ENCODE measurements at places on chromosomes 11 and 22.

DNA sequence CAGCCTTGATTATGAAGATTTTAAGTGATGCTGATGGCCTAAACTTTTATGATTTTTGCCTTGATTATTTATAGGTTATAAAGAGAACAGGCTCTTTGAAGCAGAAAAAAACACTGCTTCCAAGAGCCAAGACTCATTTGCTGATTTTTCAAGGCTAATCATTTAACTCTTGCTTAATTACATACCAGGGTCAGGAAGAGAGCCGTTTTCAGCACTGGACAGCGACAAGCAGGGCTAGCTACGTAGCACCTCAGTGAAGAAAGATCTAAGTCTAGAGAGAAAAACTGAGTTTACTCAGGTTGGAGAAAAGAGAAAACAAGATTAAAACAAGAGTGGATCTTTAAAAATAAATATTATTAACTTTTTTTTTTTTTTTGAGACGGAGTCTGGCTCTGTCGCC is 615.4 kb upstream of the B3GAT1 start:
- no peak for DNase-seq

DNA sequence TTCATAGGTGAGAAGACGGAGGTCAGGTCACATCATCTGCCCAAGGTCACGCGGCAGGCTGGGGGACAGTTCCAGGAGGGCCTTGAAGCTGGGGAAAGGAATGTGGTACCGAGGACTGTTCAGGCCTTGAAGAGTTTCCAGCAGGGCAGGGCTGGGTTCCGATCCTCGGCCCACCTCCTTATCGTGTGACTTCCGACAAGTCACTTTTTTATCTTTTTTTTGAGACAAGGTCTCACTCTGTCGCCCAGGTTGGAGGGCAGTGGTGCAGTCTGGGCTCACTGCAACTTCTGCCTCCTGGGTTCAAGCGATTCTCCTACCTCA is 623 bp downstream of the NDUFS8 start:
- no peak for DNase-seq

DNA sequence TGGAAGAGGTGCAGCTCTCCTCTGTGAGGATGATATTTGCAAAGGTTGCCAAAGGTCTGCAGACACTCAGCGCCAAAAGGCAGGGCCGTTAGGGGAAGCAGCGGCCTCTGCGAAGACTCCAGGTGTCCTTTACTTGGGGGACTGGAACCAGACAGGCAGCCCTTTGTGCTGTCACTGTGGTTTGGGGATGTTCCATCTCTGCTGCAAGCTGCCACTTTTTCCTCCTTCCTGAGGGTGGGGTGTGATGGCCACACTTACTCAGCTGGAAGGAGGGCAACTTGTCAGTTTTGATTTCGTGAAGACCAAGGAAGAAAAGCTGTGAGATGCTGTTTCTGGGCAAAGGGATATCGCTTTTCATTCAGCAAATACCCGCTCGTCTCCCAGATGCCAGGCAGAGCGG is 96.5 kb upstream of the PRR5 start:
- DNase-seq, result no peak

GRCh38 chr22:34526681-34527080 is 539.3 kb upstream of the ISX start:
- no peak for DNase-seq

DNA sequence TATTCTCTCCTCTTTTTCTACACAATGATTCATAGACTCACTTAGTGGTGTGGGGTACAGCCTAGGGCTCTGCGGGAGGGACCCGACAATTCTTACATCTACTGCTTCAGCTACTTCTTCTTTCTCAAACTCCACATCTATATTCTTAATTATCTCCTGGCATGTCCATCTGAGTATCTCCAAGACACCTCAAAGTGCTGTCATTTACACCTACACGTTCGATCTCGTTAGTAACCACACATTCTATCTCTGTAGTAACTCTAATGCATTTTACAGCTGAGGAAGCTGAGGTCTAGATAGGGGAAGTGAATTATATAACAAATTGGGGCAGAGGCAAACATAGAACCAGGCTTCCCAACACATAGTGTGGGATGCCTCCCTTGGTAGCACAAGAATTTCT is 27.7 kb upstream of the RRM1 start:
- DNase-seq, result no peak

- no peak for DNase-seq
These were observed 1.9 kb upstream of the BCL9L start for GRCh38 chr11:118927554-118928100.

DNA sequence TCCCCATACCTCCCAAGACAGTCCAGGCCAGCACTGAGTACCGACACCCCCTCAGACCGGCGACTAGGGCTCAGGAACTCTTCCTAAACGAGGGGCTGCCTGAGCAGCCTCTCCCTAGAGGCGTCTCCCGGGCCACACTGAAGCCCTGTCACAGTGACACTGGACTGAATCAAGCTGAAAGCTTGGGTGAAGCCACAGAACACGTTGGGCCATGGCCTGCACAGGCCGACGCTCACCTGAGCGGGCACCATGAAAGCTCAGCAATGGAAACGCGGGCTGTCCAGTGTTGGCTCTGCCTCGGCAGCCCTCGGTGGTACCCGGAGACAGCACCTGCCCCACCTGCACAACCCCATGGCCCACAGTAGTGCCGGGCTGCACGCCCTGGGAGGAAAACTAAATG is 42.7 kb upstream of the MOB2 start:
- no peak for DNase-seq

DNA sequence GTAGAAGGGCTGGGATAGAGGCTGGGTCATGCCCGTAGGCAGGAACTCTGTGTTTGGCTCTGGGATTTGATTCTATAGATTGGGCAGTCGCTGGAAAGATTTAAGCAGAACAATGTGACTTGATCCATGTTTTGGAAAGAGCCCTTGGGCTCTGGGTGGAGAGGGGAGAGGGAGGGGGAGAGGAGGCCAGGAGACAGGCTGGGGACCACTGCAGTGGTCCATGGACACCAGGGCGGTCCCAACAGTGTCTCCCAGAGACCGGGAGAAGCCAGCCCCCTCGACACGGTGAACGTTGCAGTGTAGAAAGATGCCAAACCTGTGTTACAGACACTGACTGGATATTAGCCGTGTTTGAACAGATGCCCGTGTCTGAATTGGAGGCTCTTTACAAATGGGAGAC is 19.5 kb downstream of the PVALB start:
- DNase-seq, result no peak

DNA sequence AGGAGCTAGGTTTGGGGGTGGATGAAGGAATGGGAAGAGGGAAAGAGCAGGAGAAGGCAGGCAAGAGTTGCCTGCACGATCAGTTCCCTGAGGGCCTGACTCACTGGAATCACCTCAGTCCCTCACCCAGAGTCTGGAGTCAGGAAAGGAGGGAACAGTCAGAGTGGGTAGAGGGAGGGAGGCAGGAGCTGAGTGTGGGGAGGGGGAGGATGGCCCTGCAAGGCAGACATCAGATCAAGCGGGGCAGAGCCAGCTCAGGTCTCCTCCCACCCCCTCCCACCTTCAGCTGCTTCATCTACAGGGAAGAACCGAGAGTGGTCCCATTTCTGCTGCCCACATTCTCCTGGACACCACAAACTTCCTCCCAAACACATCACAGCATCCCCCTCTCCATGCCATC is 58.9 kb downstream of the PDE2A start:
- no peak for DNase-seq

DNA sequence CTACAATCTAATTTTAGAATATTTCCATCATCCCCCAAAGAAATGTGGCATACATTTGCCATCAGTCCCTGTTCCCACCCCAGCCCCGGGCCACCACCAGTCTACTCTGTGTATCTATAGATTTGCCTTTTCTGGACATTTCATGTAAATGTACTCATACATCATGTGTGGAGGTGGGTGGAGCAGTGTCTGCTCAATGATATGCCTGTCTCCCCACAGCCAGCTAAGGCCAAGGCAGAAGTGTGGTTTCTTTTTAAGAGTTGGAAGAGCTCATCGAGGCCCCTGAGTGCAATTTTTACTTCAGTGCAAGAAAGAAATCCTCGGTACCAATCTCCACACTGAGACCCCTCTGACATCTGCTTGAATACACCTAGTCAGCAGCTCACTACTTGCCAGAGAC is 80.5 kb downstream of the TP53I11 start:
- DNase-seq, result no peak

GRCh38 chr11:84865791-84866535 is 761.2 kb downstream of the DLG2 start:
- no peak for DNase-seq

- peak; percentile 63 for DNase-seq
These were observed 152.8 kb downstream of the NCAM1 start for GRCh38 chr11:113113801-113114704.

DNA sequence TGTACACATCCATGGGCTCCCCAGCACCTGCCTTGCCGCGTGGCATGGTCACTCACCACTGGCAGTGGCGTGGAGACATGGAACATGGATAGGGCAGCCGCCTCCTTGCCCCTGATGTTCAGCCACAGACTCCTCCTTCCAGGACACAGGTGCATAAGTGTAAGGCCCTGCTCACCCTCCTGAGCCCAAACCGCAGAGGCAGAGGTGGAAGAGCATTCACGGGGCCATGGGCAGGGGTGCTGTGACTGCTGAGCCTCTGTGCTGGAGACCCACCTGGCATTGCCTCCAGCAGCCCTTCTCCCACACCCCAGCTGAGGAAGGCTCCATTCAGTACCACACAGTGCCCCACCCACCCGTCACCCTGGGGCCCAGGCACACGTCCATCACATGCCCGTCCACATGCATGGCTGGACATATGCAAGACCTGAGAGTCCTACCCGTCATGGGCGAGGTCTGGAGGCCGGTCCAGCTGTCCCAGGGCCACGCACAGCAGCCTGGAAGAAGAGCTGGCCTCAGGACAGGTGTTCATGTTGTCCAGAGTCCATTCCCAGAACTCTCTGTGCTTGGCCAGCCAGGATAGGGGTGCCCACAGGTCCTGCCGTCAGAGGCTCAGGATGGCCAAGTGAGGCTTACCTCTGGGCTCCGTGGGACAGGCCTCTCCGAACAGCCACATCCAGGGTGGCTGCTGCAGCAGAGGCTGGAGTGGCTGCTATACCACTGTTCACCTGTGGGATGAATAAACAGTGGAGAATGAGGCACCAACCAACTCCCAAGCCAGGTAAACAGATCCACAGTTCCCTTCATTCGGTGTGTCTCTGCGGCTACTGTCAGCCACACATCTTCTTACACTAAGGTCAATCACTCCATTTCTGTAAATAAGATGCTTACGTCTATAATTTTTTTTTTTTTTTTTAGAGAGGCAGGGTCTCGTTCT is 1.7 kb upstream of the TUBGCP6 start:
- no peak for DNase-seq

DNA sequence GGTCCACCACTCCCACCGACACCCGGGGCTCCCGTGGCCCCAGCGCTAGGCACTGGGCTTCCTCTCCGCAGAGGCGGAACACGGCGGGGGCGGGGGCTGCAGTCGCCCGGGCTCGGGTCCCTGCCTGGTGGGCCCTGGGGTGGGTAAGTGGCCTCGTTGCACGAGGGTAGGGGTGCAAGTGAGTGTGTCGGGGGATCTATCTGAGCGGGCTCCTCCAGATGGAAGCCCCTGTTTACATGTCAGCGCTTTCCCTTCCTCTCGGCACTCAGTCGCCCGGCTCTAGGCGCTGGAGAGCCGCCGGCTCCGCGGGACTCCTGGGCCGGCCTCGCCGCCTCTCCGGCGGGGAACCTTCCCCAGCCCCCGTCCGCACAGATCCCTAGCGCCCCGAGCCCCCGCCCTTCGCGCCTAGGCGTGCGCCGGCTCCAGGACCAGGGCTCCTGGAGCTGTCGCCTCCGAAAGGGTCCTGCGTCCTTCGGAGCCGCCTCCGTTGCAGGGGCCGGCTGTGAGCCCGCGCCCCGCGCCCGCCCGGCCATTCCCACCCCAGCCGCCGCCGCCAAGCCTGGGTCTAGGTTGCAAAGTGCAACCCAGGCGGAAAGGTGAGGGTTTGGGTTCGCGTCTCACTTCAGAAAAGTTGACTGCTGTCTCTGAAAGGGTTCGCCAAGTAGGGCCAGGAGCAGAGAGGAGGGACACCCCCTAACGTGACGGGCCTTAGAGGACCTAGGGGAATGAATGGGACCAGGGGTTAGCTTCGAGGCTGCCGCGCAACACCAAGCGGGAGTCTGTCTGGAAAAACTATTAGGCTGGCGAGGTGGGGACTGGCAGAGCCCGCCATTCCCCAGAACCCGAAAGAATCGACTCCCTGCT is 978 bp downstream of the FLI1 start:
- DNase-seq, result peak; percentile 63

- no peak for DNase-seq
These were observed 43.0 kb downstream of the RTN4R start for GRCh38 chr22:20224917-20225692.

- no peak for DNase-seq
These were observed 108.8 kb upstream of the CADM1 start for GRCh38 chr11:115613004-115613403.

DNA sequence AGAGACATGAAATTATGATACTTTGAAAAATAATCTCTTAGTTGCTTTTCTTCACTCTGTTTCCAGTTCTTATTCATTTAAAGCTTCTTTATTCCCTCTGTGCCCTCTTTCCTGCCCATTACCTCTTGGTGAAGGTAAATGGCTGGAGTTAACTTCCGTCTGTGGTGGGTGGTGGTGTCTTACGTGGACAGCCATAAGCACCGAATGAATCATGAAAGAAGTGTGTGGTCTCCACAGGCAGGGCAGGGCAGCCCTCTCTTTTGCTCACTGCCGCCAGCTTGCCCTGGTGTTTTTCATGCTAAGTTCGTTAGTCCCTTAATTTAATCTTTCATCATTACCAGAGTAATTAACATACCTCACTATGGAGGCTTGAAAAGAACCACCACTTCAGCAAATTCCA is 98.7 kb upstream of the SORL1-AS1 start:
- DNase-seq, result no peak

GRCh38 chr22:46038516-46039430 is 61.8 kb upstream of the WNT7B start:
- no peak for DNase-seq

GRCh38 chr22:47045691-47046410 is 283.4 kb downstream of the TBC1D22A start:
- peak; percentile 24 for DNase-seq

- DNase-seq, result no peak
These were observed 24.9 kb upstream of the WNT11 start for GRCh38 chr11:76231121-76231738.

GRCh38 chr11:2804189-2804588 is 81.4 kb downstream of the CDKN1C start:
- DNase-seq, result peak; percentile 24

DNA sequence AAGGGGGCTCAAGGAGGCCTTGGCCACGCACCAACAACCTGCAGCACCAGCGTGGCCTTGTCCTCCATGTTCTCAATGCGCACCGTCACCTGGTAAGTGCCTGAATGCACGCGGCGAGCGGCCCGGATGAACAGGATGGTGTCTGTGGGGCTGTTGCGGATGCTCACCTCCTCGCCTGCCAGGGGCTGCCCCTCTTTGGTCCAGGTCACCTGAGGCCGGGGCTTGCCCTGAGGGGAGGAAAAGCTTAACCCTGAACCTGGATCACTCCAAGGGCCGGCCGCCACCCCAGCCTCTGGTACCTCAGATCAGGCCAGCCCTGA is 19.0 kb downstream of the MYBPC3 start:
- DNase-seq, result no peak

- DNase-seq, result no peak
These were observed 134.3 kb downstream of the CRYBB2 start for GRCh38 chr22:25353516-25354445.

Data from Right ventricle myocardium superior (tissue), 1 donor.